ENCODE measurements at places on chromosomes 1 and 21. TPM values are rescaled to one million over a fixed set of nuclear protein-coding genes. Genes with fewer than 3 reads are reported as not detected.

STPG1 gene
- total RNA-seq, result 6.7 TPM

KIF17 gene
- 1.5 TPM for total RNA-seq

RUNX3 gene
- total RNA-seq, result 6.5 TPM

NBPF6 gene
- total RNA-seq, result not detected

IPP gene
- 3.4 TPM for total RNA-seq

TCHH gene
- total RNA-seq, result 0.19 TPM

All from A549 treated with CpdA at 1 μM for 4 hours (cell line).